CD8-positive, alpha-beta T cell (primary cell): ENCODE measurements at places on chromosomes 7 and 10.
A peak's percentile ranks its signal among the peaks of the same experiment; 100 is the strongest.

DNA sequence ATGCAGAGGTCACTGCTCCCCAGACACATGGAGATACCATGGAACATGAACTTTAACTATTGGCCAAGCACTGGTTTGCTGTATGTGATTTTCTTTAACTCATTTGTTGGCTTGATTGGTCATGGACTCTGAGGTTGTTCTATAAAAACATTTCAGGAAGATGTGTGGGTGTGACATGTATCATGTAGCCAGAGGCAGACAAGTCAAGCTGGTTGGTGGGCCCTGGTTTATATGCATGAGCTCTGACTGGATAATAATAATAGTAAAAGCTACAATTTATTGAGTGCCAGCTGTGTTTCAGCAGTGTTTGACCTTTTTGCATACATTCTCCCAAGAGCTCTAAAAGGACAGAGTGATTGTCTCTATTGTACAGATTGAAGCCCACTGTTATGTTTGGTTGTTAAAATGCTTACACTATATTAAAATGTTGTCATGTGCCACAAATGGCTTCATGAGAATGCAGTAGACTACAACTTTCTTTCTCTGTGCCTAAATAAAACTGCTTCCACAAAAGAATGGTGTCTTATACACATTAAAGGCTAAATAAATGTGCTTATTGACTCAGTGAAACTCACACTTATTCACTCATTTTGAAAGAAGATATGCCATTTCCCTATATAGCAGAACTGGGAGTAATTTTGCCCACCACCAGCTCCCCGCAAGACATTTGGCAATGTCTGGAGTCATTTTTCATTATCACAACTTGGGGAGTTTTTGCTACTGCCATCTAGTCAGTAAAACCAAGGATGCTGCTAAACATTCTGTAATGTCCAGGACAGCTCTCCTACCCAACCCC lies 243.6 kb upstream of the NFE2L3 start:
- DNase-seq: no peak

GRCh38 chr10:123194056-123194455 lies 39.9 kb downstream of the BUB3 start:
- DNase-seq: no peak

- no peak for DNase-seq
These were observed 1.3 kb upstream of the GET4 start for GRCh38 chr7:875051-875450.

DNA sequence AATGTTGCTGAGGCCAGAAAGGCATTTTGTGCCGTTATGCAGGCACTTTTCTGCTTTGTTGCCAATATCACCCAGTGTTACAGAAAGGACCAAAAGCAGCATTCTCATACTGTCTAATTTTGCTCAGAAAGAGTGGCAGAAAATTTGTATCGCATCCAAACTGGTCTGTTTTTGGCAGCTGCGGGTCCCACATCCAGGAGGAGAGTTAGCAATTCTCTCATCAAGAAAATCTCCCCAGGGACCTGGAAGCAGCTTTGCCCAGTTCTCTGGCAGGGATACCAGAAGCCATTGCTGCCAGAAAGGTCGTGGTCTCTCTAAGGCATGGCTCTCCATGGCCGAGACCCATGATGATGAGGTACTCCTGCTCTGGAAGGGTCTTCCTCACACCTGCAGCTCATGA lies 489.2 kb upstream of the ZMIZ1 start:
- no peak for DNase-seq

DNA sequence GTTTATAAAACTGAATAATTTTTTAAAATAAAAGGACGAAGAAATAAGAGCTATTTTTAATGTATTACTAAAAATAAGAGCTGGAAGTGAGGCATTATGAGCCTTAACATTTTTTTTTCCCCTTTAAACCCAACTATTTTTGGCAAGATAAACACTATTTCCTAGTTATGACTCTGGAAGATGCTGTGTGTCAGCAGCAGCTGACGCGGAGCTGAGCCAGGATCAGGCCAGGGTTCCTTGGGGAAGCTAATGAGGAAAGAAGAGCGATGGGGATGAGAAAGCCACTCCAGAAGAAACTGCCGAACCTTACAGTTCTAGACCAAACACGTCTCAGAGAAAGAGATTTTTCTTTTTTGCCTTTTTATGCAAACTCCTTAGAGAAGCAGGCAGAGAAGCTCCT lies 85.9 kb downstream of the USP6NL start:
- no peak for DNase-seq

DNA sequence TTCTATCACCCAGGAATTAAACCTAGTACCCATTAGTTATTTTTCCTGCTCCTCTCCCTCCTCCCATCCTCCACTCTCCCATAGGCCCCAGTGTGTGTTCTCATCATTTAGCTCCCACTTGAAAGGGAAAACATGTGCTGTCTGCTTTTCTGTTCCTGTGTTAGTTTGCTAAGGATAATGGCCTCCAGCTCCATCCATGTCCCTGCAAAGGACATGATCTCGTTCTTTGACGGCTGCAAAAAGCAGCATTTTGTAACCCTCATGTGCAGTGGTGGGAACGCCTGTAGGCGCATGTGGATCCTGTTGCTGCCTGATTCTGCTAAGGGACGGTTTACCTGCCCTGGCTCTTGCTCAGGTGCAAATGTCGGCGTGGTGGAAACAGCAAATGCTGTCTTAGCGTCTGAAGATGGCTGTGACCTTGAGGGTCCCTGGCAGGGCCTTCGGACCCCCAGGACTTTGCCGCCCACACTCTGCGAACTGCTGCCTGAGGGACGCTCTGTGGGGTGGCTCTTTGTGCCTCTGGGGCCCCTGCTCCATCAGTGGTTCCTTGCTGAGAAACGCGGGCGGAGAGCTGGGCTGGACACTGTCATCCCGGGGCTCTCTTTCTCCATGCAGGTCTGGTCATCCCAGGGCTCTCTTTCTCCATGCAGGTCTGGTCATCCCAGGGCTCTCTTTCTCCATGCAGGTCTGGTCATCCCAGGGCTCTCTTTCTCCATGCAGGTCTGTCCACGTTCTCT lies 5.6 kb upstream of the MTG1 start:
- DNase-seq: no peak

DNA sequence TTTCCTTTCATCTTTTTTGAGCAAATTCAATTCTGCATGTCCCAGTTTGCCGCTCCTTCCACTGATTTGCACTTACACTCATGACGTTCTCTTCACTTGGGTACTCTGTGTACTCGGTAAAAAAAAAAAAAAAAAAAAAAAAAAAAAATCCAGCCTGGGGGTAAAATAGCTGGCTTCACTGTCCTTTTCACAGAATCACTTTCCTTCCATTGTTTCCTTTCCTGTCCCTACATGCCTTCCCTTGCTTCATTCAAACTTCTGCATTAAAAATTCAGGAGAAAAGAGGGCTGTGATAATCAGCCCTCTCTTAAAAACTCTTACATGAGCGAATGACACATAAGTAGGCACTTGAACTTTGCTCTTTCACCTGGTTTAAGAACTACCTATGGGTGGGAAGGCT lies 8.7 kb downstream of the ANKRD1 start:
- no peak for DNase-seq

DNA sequence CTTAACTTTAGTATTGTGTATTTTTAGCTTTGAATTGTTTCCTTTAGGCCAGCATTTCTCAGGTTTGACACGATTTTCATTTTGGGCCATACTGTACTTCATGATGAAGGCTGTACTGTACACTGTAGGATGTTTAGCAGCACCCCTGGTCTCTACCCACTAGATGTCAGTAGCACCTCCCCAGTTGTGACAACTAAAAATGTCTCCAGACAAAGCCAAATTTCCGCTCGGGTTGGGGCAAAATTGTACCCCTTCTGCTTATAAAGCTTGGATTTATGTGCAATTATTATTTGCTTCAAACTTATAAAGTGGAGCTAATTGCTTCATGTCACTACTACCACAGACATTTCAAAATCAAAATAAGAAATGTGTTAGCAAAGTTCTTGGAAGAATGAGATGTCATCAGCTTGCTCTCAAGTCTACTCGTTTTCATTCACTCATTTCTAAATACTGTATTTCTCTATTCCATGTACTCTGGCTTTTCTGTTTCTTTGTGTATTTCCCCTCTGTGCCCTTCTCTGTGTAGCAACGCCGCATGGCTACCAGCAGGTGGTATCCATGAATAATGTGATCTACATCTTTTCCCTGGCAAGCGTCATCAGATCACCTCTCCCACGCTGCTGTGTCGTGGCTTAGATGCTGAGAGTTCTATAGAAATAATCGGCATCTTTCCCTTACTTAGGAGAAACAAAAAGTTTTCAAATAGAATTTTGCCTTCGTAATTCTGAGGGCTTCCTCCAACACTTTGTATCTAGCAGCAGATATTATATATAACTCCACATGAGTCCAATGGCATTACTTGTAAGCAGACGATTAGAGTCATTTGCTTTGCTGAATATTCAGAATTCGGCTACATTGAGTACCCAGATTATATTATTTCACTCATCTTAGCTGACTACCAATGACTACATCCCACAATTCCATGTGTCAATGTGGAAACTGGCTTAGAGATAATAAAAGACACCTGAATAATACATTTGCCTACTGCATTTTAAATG lies 47.8 kb upstream of the CALCR start:
- DNase-seq: no peak

- DNase-seq: no peak
These were observed 12.0 kb upstream of the GLCCI1 start for GRCh38 chr7:7956531-7957128.

GRCh38 chr7:73382934-73383503 lies 50.6 kb upstream of the FZD9 start:
- DNase-seq: no peak

DNA sequence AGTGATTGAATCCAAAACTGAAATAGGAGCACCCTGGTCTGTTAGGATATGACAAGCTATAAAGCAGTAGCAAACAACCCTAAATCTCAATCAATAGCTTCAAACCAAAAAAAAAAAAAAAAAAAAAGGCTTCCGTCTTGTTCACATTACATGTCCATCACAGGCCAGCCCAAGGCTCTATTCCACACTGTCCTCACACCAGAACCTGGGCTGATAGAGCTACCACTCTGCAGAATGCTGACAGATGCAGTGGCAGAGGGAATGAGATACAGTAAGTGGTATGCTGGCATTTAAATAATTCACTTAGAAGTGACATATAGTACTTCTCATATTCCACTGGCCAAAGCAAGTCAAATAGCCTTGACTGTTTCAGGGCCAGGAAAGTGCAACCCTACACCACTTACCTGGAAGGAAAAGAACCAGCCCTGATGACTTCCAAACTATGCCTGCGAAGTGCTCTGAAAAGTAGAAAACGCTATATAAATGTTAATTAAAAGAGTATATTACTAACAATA lies 5.8 kb downstream of the CDCA7L start:
- DNase-seq: no peak

DNA sequence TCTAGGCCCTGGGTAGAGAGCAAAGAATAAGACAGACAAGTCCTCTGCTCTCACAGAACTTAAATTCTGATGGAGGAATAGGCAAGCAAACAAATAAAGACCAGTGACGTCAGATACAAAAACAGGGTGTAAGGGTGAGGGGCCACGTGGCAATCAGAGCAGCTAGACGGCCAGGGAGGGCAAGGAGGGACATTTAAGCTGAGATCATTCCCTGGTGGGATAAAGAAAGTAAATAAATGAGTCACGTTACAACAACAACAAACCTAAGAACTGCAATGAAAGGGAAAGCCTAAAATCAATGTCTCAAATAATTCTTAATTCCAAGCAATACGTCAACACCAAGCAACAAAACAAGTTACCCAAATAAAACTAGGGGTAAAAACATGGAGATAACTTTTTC lies 21.8 kb downstream of the STN1 start:
- DNase-seq: no peak

DNA sequence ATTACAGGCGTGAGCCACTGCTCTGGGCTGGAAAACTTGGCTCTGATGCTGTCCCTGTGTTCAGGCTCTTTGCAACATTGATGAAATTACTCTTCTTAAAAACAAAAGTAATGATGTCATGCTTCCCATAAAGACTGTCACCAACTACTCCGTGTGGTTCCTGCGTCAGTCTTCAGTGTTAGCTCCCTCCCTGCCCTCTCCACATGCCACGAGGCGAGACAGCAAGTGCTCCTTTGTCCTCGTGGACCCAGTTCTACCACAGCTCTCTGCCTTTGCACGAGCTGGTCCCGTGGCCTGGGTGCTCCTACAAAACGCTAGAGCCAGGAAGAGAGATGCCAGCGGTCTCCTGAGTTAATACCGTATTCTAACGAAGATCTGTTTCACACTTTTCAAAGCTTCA lies 194.5 kb downstream of the SDK1 start:
- no peak for DNase-seq

- no peak for DNase-seq
These were observed 18.1 kb upstream of the NPTX2 start for GRCh38 chr7:98598846-98599615.

DNA sequence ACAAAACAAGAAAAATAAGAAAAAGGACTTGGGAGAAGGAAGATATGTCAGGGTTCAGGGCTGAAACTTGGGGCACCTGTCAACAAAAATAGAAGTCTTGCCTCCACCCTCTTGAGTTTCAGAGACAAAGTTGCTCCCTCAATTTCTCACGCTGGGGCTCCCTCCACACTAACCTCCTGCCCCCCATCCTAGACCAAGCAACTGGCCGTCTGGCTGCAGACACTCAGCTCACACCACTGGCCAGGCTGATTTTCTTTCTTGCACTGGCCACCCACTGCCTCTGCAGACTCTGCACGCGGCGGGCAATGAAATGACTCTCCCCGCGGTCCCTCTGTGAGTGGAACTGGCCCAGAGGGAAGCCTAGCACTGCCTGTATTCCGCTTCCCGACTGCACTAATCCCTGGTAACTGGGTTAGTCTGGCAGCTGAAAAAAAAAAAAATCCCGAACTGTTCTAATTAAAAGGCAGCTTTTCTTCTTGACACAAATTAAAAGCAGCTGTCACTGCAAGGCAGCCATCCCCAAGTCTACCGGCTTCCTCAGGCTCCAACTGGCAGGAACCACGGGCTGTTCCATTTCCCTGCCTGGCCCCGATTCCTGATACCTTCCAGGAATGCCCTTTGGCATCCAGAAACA lies 83.5 kb downstream of the SPDYE5 start:
- DNase-seq: no peak

GRCh38 chr7:25750744-25751508 lies 401.1 kb upstream of the NFE2L3 start:
- no peak for DNase-seq

DNA sequence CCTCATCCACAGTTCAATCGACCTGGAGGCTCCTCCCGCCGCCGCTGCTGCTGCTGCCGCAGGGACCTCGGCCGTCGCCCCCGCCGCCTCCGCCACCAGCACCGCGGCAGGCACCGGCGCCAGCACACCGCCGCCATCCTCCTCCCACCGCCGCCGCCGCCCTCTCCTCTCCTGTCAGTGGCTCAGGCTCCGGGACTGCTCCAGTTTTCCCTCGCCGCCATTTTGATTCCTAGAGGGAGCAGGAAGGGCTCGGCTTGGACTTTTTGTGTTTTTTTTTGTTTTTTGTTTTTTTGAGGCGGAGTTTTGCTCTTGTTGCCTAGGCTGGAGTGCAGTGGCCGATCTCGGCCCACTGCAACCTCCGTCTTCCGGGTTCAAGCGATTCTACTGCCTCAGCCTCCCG lies 3.0 kb upstream of the MCM10 start:
- peak; percentile 40 for DNase-seq
